ENCODE measurements at places on chromosomes 1 and 21. TPM values are rescaled to one million over a fixed set of nuclear protein-coding genes. Genes with fewer than 3 reads are reported as not detected.

KRTAP13-2 gene
- total RNA-seq: not detected

DNA sequence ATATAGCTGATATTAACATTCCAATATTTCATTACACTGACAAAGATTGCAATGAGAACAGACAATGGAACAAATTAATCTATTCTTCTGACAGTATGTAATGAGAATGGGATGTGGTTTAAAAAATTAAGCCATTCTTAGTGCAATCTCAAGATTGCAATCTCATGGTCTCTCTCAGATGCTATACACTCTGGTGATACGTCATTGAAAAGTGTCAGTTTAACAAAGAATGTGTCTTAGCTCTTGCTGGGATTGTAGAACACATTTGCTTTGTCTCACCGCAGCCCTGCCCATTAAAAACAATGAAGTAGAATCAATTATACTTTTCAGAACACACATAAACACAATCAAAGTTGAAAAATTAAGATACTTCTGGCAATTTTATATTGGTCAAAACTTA is 55.2 kb downstream of the LRRC53 start:
- DNase-seq: no peak

PLCH2 gene
- 21.1 TPM for total RNA-seq

GRCh38 chr21:45270306-45270821 is 17.3 kb downstream of the POFUT2 start:
- DNase-seq: no peak

CTSK gene
- total RNA-seq: 5.8 TPM

DNA sequence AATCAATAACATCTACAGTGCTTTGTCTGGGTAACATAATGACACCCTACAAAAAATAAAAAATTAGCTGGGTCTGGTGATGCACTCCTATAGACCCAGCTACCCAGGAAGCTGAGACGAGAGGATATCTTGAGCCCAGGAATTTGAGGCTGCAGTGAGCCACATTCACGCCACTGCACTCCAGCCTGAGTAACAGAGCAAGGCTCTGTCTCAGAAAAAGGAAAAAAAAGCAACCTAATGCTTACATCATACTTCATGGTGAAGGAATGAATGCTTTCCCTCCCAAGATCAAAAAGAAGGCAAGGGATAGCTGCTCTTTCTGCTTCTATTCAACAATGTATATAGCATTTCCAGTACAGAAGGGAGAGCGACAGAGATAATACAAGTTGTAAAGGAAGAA is 24.2 kb upstream of the CTTNBP2NL start:
- no peak for DNase-seq

GRCh38 chr1:210288116-210288515 is 40.6 kb upstream of the HHAT start:
- no peak for DNase-seq

CHIA gene
- total RNA-seq: not detected

APCS gene
- not detected for total RNA-seq

GRCh38 chr21:42208801-42209490 is 10.0 kb upstream of the ABCG1 start:
- no peak for DNase-seq

LCE2B gene
- not detected for total RNA-seq

- DNase-seq: peak; percentile 17
These were observed 1.9 kb downstream of the YBX1 start for GRCh38 chr1:42684139-42684538.

DNA sequence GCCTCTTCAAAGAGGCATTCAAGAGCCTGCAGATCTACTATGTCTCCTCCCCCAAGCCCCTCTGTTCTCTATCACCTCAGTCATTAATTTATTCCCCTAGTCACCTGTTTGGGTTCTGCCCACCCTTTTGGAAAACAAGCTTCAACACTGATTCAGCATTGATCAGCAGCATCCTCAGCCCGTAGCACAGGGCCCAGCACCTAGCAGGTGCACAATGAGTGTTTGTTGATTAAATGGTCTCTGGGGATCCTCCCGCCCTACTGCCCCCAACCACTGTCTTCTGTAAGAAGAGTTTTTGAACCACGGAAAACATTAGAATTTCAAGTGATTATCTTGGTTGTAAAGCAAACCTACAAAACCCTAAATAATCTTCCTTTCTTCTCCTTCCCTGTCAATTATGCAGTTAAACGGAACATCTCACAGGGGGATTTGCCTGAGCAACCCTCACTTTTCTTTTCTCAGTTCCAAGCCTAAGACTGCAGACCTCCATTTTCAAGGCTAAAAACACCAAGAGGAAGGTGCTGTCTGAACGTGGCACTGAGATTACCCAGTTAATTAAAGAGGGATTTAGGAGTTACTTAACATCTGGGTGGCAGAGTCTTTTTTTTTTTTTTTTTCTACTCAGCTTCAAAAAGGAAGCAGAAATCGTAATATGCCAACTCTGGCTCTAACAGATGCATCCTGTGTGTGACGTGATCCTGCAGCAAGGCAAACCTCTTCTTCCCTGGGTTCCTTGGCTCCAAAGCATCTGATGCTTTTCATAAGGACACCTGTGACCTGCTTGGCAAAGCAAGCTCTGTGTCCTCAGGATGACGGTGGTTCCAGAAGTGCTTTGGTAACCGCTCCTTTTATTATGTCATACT is 163.0 kb downstream of the KAZN start:
- no peak for DNase-seq

DNA sequence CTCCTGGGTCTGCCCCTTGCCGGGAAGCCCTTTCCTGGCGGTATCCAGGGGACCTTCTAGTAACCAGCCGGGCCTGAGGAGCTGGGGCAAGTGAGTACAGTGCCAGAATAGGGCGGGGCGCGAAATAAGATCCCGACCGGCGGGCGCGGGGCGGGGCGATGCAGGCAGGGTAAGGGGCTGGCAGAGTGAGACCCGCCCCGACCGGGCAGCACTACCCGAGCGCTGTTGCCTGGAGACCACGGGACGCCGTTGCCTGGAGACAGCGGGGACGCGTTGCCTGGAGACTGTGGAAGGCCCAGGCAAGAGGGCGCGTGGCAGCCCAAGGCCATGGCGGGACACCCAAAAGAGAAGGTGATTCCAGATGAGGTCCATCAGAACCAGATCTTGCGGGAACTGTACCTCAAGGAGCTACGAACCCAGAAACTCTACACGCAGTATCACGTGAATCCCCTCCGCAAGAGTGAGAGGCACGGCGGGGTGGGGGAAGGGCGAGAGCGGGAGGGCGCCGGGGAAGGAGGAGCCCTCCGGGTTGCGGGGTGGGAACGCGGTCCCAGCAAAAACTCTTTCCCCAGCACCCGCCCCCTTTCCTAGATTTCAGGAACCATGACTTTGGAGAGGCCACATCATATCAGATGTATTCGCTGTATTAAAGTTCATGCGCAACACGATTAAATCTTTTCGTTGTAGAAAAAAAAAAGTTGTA is 24.3 kb downstream of the EBNA1BP2 start:
- DNase-seq: peak; percentile 51

MYOG gene
- not detected for total RNA-seq

DNA sequence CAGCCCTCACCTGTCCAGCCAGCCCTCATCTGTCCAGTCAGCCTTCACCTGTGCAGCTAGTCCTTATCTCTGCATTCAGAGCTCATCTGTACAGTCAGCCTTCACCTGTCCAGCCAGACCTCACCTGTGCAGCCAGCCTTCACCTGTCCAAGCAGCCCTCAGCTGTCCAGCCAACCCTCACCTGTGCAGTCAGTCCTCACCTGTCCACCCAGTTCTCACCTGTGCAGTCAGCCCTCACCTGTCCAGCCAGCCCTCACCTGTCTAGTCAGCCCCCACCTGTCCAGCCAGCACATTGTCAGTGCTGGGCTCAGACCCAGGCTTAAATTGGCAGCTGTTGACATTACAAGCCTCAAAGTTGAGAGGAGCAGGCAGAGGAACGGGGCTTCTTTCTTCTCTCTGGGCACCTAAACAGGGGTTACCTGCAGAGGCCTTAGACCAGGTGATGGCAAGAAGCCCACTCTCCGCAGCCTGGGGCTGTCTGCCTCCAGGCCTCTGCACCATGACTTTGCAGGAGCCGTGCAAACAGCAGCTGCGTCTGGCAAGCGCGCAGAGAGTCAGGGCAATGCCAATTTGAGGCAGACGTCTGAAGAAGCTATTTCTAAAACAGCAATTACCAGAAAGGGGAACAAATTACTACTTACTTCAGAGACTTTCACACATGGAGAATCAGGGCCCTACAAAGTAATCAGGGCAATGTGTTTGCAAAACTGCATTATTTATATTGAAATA is 506.1 kb downstream of the NPHP4 start:
- no peak for DNase-seq

PRAMEF17 gene
- total RNA-seq: not detected

DNA sequence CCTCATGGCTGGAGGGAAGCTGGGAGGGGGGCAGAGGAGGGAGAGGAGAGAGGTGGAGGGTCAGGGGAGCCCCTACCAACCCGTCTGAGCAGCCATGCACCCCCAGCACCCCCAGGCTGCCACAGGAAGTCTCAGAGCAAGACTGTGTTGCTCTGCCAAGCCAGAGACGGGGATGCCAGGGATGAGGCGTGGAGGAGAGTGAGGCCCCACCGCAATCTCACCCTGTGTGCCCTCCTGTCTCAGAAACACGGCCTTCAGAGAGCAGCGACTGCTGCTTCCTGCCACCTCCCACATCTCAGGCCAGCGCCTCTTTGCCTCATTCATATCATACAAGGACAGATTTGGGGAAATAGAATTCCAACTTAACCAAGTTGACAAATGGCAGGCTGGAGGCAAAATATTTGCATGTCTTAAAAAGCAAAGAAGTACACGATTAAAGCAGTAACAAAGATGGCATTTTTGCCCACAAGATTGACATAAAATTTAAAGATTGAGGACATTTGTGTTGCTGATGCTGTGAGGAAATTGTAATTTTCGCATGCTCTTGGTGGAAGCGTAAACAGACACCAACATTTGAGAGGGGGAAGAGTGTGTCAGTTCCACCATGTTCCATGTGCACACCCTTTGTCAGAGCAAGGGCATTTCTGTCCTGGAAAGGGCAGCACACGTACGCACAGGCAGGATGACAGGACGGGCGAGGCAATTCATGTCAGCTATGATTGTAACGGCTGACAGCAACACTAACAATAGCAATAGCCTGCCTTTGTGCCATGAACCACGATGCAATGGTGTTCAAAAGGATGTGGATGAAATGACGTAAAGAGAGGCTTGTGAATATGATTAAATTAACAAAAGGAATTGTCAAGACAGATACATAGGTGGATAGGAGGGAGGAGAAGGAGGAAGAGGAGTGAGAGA is 59.0 kb upstream of the BACE2 start:
- DNase-seq: no peak

ATP6V0B gene
- 90.1 TPM for total RNA-seq

PRDM16 gene
- total RNA-seq: 1.1 TPM

DNA sequence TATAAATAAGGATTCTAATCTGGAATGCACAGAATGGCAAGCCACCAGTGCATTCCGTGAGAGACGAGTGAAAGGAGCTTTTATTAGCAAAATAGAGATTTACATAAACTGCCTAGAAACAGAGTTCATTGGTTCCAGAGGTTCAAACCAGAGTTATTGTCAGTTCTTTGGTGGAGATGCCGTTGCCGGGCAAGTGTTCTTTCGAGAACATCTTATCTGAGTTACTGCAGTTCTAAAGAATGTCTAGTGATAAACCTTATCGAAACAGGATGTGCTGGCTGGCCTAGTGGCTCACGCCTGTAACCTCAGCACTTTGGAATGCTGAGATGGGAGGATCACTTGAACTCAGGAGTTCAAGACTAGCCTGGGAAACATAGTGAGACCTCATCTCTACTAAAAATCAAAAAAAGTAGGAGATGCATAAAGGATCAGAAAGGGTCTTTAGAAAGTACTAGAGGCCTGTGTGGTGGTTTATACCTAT is 19.9 kb upstream of the EVI5 start:
- DNase-seq: no peak

- no peak for DNase-seq
These were observed 76.2 kb downstream of the DISC1 start for GRCh38 chr1:231702804-231703203.

- DNase-seq: no peak
These were observed 177.5 kb downstream of the SETD4 start for GRCh38 chr21:35882791-35883240.

SDCCAG8 gene
- 23.8 TPM for total RNA-seq

- no peak for DNase-seq
These were observed 43.3 kb downstream of the NID1 start for GRCh38 chr1:236021424-236022135.

DNA sequence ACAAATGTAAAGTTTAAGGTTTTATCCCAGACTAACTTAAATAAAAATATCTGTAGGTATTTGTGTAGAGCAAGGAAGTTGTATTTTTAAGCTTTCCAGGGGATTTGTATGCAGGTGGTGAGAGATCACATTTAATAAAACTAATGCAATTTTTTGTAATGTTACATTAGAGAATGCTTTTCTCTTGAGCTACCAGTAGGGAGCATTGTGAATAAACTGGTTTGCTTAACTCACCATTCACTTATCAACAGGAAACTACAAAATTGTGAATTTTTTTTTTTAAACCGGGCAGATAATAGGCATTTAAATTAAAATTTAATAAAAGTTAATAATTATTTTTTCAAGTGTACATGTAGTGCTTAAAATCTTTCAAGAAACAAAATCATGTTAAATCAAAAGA is 78.6 kb downstream of the IVNS1ABP start:
- DNase-seq: no peak

GRCh38 chr1:25245809-25246599 is 1.2 kb downstream of the RSRP1 start:
- no peak for DNase-seq

ITLN2 gene
- total RNA-seq: not detected

- DNase-seq: no peak
These were observed 4.4 kb downstream of the DENND4B start for GRCh38 chr1:153941826-153942725.

SLFNL1 gene
- 0.25 TPM for total RNA-seq

FCRLB gene
- 0.25 TPM for total RNA-seq

DNA sequence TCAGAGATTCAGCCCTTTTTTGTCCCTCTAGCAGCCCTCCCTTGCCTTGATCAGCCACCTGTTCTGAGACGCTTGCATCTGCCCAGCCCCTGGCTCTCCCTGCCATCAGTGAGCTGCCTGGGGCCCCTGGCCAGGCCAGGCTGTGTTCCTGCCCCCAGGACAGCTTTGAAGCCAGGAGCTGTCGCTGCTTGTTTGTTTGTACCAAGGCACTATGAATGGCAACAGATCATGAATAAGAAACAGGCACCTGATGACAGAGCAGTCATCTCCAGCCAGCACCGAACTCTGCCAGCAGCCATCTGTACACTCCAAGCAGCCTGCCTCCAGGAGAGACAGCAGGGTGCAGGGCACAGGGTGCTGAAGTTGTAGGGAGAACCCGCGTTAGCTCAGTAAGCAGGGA is 8.1 kb upstream of the VWA5B1 start:
- no peak for DNase-seq

- DNase-seq: no peak
These were observed 9.3 kb downstream of the KIF21B start for GRCh38 chr1:201013991-201014815.

ASPM gene
- 104 TPM for total RNA-seq

DNA sequence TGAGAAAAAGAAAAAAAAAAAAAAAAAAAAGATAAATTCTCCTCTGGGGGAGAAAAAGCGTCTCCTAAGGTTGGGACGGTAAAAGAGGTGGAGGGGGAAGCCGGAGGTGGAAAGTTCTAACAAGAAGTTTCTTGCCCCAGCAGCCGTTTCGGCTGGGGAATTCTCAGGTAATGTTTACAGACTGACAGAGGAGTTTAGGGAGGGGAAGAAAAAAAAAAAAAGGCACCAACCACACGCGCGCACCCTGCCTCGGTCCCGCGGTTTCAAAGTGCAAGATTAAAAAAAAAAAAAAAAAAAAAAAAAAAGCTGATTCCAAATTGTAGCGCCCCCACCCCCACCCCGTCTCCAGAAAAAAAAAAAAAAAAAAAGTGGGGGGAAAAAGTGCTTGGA is 504 bp downstream of the DHRS3 start:
- peak; percentile 50 for DNase-seq

Measured in activated CD4-positive, alpha-beta T cell treated with anti-CD3 and anti-CD28 coated beads, Interleukin-2, amount 10 ng/mL, durations not matched to agents 7 days and 5 days (primary cell).